ENCODE measurements at places on chromosomes 13 and 19.
A peak's percentile ranks its signal among the peaks of the same experiment; 100 is the strongest.

DNA sequence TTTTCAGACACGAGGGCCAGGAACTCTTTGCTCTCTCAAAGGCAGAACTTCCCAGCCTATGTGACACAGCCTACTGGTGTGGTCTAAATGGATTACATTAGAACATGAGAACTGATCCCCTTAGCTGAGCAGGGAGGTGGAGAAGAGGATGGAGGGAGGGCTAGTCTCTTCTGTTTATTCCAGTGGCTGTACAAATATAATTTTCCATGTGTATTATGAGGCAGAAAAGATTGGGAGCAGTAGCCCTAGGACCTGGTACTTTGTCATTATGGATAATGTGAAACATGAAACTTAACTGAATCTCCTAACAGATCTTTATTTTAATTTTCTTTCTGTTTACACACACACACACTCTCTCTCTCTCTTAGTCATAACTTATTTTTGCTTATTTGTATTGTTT lies 82.1 kb downstream of the WDFY2 start:
- no peak for DNase-seq

DNA sequence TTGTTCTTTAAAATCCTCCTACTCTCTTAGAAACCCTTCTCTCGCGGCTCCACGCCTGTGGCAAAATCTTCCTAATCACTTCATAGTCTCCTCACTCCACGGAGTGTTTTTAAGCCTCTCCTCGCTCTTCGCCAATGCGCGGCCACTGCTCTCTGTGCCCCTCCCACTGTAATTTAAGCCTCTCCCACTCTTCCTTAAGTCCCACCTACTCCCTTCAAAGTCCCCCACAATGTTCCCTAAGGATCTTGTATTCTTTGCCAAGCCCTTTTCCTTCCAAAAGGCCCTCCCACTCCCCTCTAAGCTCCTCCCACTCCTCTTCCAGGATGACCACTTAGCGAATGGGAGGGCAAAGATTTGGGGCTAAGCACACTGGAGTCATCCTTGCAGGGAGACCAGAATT lies 1.3 kb downstream of the FIZ1 start:
- no peak for DNase-seq

- DNase-seq = no peak
These were observed 63.5 kb downstream of the TSHZ3 start for GRCh38 chr19:31285744-31286143.

GRCh38 chr13:40550130-40550529 lies 116.3 kb downstream of the FOXO1 start:
- DNase-seq = no peak

DNA sequence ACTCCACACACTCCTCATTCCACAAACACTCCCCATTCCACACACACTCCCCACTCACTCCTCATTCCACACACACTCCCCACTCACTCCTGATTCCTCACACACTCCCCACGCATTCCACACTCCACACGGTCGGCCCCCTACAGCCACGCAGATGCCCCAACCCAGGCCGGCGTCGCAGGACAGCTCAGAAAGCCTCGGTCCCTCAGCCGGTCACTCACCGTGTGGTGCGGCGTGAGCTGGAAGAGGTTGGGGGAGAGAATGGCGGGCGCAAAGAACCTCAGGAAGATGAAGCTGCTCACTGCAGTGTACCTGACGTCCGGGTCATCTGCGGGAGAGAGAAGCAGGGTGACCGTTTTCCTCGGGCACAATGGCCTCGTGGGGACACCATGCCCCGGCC lies 39.0 kb upstream of the C13orf46 start:
- no peak for DNase-seq

DNA sequence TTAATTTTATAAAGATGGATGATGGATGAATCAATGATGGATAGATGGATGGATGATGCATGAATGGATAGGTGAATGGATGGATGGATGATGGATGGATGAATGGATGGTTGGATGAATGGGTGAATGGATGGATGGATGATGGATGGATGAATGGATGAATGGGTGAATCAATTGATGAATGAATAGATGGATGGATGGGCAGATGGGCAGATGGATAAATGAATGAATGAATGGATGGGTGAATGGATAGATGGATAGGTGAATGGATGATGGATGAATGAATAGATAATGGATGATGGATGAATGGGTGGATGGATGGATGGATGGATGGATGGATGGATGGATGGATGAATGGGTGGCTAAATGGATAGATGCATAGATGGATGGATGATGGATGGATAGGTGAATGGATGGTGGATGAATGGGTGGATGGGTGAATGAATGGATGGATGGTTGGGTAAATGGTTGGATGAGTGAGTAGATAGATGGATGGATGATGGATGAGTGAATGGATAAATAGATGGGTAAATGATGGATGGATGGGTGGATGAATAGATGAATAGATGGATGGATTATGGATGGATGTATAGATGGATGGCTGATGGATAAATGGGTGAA lies 12.8 kb downstream of the ZNF579 start:
- no peak for DNase-seq

DNA sequence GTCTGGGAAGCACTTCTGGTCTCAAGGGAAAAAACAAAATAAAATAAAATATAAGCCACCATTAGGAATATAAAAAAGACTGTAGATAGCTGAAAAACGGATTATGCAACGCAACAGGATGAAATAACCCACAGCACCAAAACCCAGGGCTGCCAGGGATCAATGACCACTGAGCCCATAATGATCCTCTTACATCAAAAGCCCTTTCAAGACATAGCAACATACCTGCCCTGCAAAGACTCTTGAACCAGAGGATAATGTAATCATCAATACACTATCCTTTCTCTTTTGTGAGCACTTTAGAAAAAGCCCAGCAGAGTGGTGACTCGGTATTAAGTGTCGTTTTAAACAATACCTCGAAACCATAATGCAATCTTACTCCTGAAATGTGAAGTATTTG lies 235.0 kb upstream of the SOX21 start:
- no peak for DNase-seq

DNA sequence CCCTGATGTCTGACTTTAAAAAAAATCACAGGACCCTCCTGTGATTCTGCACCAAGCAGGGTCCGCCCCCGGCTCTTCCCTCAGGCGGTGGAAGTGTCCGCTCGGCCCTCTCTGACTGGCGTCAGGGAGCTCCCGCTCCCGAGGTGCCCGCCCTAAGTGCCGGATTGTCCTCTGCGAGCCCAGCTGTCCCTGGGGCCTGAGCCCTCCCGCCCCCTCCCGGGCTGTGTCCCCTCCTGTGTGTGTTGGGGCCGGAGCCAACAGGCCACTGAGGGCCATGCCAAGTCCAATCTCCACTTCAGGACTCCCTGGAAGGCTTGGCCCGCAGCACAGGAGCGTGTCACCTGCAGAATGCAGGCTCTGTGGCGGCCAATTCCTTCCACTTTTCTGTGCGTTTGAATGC lies 25.4 kb downstream of the MAP2K2 start:
- DNase-seq = no peak

DNA sequence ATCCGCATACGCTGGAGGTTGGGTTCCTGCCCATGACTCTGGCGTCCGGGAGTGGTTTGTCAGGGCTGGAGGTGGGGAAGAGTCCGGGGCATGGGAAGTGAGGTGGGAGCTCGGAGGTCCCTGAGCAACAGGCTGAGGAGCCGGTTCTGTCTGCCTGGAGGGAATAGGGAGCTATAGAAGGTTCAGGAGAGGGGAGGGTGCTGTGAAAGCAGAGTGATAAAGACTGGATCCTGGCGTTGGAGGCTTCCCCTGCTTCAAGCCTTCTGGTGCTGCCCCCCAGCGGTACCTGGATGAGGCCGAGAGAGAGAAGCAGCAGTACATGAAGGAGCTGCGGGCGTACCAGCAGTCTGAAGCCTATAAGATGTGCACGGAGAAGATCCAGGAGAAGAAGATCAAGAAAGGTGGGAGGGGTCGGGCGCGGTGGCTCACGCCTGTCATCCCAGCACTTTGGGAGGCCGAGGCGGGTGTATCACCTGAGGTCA lies 2.6 kb downstream of the HMG20B start:
- no peak for DNase-seq

DNA sequence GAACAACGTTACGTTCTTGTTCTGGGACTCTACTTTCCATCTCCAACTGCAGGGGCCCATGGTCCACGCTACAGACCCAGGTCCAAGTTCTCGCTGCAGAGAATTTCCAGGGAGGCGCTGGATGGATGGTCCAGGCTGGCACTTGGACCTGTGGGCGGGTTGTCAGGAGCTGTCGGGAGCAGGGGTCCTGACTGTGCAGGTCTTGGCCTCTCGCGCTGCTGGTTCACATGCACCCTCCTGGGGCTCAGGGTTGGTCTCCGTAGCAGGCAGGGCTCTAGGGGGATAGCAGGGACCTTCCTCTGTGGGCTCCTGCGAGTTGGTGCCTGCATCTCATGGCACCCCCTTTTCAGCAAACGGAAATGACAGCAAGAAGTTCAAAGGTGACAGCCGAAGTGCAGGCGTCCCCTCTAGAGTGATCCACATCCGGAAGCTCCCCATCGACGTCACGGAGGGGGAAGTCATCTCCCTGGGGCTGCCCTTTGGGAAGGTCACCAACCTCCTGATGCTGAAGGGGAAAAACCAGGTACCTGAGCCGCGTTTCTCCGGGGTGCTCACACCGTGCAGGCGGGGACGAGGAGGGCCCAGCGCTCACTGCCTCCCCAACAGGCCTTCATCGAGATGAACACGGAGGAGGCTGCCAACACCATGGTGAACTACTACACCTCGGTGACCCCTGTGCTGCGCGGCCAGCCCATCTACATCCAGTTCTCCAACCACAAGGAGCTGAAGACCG lies 6.6 kb downstream of the PTBP1 start:
- DNase-seq = no peak

- DNase-seq = no peak
These were observed 344.1 kb upstream of the TMTC4 start for GRCh38 chr13:101018720-101019119.

DNA sequence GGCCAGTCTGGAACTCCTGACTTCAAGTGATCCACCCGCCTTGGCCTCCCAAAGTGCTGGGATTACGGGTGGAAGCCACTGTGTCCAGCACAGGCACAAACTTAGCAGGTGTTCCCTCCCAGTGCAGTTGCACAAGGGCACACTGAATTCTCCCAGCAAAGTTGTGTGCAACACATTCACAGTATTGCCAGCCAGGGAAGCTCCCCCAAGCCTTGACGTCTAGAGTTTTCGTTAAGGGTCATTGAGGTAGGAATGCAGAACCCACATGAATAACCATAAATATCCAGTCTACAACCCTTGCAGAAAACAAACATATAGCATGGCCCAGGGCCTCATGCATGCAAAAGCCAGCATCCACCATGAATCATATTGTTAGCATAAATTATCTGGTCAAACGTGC lies 3.3 kb upstream of the AURKC start:
- no peak for DNase-seq

- no peak for DNase-seq
These were observed 12.7 kb downstream of the LSM14A start for GRCh38 chr19:34184880-34185491.

GRCh38 chr19:46856062-46857022 lies 4.5 kb upstream of the ARHGAP35 start:
- DNase-seq = peak; percentile 69

DNA sequence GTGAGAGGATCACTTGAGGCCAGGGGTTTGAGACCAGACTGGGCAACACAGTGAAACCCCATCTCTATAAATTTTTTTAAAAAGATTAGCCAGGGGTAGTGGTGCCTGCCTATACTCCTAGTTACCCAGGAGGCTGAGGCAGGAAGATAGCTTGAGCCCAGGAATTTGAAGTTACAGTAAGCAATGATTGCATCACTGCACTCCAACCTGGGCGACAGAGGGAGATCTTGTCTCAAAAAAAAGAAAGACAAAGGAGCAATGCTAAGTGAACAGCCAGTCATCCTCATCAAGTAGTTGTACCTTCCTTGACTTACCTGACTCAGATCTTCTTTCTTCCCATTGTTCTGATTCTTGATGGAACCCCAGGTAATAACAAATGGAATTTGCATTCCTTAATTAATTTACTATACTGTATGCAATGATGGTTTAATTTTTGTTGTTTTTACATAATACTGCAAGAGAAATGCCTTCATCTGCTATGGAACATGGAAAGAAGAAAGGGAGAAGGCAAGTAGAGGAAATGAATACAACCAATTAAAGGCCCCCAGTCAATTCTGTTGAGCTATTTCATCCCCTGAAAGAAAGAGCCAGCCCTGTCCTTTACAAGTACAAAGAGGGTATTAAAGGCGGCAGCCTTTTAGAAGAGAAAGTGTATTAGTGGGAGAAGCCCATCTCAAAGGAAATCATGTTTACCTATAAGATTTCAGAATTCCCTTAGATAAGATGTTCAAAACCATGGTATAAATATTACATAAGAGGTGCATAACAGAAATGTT lies 316.7 kb downstream of the DIAPH3 start:
- DNase-seq = no peak

DNA sequence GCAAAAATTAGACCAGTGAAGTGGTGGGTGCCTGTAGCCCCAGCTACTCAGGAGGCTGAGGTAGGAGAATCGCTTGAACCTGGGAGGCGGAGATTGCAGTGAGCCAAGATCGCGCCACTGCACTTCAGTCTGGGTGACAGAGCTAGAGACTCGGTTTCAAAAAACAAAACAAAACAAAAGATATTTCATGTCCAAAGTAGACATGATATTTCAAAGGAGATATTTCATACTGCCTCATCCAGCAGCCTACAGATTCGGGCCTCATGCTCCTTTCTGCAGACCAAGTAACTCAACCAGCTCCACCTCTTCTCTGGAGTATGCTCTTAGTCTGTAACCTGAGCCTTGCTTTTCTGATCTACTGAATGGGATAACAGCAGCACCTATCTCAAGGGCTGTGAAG lies 15.0 kb downstream of the ZC3H4 start:
- no peak for DNase-seq

- no peak for DNase-seq
These were observed 297.8 kb downstream of the ZNF536 start for GRCh38 chr19:30670011-30670329.

- DNase-seq = no peak
These were observed 133.2 kb downstream of the LMO7 start for GRCh38 chr13:75769141-75769905.

DNA sequence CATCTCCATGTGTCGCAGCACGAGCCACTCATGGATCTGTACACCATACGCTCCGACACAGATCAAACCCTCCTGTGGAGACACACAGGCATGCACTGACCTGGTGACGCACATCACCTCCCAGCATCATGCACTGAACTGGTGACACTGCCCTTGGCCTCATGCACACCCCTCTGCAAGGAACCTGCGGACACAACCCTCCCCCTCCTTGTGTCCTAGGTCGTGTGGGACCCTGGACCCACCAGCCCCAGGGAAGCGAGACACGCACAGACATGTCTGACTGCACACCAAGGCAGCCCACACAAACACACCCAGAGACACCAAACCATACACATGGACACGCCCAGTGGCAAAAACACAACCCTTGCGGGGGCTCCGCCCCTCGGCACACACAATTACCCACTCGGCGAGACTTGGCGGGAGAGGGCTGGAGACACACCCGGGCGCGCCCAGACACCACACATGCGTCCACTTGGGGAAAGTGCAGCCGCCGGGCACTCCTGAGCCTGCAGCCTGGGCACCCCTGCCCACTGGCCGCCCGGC lies 2.0 kb upstream of the KCNN4 start:
- no peak for DNase-seq

All from central memory CD8-positive, alpha-beta T cell (primary cell).